Right forelimb (tissue), 1 donor: ENCODE measurements at places on chromosomes 12 and 14.
A peak's percentile ranks its signal among the peaks of the same experiment; 100 is the strongest.

GRCh38 chr12:63826006-63826585, 18.4 kb upstream of the SRGAP1 start:
- DNase-seq: no peak

GRCh38 chr12:105507311-105508038, 177.0 kb downstream of the C12orf75 start:
- DNase-seq: no peak

GRCh38 chr14:76282581-76282980, 93.4 kb upstream of the ESRRB start:
- DNase-seq: no peak

DNA sequence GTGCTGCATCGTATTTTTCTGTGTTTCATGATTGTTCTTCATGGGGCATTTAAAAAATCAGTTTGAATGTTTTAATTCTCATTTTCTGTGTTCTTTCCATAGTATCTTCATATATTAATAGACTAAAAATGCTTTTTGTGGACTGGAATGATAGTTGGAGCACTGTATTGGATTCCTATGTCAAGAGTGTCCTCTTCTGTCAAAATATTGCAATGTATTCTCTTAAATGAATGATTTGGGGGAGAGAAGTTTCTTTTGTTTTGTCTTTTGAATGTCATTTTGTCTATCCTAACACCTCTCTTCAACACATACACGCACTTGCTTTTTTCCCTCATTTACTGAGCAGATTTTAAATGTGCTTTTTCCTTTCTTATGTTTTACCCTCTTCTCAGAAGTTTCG, 4.7 kb upstream of the EIF2S3B start:
- no peak for DNase-seq

GRCh38 chr14:72521045-72521444, 372.9 kb downstream of the DPF3 start:
- no peak for DNase-seq

DNA sequence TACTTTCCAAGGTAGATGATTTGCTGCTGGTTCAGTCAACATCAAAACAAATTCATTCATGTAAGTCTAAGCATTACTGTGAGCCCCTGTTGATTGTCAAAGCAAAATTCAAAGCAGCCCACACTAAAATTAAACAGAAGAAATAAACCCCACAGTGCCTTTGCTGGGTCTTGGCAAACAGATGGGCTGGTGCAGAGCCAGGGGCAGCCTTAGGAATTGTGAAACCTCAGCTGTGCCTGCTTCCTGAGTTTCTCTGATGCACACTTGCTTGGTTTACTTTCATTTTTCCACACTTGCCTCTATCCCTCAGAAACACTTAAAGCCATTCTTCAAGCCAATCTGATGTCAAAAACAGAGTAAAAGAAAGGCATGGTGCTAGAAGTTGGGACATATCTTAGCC, 6.6 kb upstream of the PLEKHG7 start:
- peak; percentile 49 for DNase-seq

DNA sequence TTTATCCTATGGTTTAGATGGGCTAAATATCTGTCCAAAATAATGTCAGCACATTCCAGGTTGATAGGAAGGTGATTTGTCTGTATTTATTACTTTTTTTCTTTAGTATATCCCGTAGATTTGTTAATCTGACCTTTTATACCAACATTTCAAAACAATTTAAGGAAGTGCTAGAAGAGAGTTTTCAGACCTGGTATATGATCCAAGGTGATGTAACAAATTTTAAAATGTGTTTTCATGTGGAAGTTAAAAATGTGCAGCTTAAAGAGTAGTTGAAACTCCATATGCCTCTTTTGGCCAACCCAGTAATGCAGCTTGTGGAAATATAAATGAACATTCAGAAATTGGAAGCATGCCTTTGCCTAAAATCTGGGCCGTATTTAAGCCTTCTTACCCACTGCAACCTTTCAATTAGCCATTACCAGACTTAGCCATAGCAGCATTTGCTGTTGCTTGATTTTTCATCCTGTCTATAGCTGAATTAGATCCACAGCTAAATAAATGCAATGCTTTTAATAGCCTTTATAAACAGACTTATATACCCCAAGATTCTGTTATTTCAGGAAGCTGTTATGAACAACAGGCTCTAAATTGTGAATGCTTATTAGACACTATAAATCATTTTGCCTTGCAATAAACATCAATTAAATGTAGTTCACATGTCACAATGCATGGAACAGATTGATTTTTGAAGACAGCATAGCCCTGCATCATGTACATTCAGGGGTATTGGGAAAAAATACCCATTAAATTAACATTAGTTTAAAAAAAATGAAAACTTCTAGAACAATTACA, 271.2 kb downstream of the PDZRN4 start:
- DNase-seq: no peak

GRCh38 chr12:105409801-105410471, 79.4 kb downstream of the C12orf75 start:
- DNase-seq: peak; percentile 82

DNA sequence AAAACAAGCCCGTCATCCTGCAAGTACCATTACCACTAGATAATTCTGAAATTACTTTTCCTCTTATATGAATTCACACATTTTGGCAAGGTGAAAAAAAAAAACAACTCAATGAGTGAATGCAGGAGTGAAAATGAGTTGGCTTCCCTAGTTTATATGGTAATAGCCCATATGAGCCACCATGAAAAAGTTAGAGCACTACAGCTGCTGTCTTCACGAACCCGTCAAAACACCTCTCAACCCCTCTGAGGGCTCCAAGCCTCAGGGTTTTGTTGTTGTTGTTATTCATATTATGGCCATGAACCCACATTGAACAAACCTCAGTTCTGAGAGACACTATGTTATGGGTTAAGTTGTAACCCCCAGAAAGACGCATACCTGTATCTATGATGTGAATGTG, 289.9 kb upstream of the CAND1 start:
- no peak for DNase-seq

GRCh38 chr14:62189698-62190097, 427.5 kb downstream of the SNAPC1 start:
- DNase-seq: no peak

DNA sequence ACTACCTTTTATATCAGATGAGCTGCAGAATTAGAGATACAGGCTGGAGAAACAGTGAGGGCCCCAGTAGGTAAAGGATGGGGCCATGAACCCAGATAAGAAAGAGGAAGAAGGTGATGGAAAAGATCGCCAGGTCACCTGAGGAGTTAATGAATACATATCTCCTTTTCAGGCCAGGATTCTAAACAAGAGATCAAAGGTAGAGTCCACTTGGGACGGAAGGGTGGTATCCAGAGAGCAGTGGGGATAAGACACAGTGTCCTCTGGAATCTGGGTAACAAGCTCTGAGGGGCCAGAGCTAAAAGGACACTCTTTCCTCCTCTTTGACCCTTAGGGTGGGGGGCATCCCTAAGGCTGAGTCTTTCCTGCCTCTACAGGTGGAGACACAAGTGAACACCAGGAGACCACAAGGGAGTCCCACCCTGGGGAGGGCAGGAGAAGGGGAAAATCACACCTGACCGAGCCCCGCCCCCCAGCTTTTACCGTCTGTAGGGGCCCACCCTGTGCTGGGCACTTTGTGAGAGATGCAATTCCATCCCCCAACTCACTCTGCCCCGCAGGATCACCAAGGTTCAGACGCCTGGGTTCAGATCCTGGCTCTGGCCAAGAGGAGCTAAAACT, 27.3 kb downstream of the SERPINA1 start:
- no peak for DNase-seq

DNA sequence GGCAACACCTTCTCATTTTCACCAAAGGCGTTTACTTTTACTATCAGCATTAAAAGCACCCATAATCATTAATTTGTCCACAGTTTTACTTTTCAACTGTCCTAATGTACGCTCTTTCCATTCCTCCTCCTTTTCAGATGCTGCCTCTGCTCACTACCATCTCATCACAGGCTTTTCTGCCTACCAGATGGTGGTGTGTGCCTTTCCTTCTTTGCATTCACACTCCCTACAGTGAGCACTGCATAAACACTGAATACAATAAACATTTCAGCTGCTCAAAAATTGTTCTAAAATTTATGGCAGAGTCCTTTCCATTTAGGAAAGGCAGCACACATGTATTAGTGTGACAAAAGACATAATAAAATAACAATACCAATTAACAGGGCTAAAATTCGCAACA, 435.7 kb downstream of the GXYLT1 start:
- DNase-seq: no peak

DNA sequence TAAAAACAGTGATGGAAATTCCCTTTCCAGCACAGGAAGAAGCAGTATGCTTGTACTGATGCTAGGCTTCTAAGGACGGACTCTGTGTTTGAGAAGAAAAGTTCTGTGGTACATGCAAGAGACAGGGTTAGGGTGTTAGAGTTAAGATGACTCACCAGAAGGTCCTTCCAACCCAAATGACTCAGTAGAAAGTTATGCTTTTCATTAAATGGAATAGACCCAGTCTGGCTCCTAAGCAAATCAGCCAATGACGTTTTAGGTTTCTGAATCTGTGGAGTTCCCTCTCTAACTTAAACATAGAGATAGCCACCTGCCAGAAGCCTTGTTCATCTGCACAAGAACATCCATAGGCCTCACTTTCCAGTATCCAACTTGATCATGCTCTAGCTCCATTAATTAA, 5.7 kb downstream of the PTHLH start:
- no peak for DNase-seq

- peak; percentile 80 for DNase-seq
These were observed at the start of gene DNAAF2 for GRCh38 chr14:49634547-49635334. Gene DNAAF2, minus strand, starts transcription at chr14:49635244. Its CDS starts 95 bp downstream, at chr14:49635149.

GRCh38 chr12:20368114-20368650, at the start of gene PDE3A:
Gene PDE3A, plus strand, starts transcription at chr12:20368537. Its CDS starts 748 bp downstream, at chr12:20369285.
- peak; percentile 86 for DNase-seq

DNA sequence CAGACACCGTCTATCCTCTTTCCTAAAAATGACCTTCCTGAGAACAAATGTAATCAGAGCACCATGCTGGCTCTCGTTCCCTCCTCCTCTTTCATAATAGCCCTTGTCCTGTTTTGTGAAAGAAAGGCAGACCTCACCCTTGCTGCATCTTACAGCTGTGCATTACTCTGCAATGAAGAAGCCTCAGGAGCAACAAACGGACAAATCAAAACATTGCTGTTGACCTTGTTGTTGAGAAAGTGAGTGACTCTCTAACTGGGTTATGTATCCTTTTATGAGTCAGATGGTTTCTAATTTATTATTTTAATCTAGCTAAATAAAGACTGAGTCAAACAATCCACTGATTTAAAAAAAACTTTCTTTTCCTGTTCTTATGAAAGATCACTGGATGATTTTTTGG, 180.9 kb downstream of the RPS29 start:
- DNase-seq: no peak

DNA sequence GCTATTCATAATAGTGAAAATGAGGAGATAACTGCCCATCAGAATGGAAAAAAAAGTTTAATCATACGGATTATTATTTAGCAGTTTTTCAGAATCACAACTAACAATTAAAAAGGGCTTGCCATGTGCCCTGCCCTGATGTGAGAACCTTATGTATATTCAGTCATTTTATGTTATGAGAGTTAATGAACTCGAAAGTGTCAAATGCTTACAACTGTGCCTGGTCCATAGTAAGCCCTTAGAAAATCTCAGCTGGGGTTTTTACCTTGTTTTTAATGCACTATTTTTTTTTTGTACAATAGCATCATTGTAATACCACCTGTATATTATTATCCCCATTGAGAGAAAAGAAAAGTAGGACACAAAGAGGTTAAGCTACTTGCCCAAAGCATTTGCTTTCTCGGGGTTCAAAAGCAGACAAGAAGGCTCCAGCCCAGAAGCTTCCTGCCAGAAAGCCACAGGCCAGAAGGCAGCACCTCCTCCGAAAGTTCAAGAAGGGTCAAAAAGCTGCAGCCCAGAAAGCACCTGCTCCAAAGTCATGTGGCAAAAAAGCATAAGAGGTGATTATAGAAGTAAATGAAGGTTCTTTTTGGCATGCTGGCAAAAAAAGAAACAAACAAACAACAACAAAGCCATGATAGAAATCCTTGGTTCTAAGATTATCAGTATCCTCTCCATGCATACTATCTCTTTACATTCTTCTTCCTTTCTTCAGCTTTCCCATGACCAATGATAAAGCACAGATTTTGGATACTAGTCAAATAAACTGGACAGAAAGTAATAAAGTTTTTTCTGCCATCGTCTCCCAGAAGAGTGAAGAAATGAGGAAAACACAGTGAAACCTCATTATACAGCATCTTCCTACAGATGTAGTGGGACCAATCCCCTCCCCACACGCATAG, 59.1 kb upstream of the NAP1L1 start:
- DNase-seq: no peak

GRCh38 chr12:124321040-124321481, 26.2 kb downstream of the RFLNA start:
- DNase-seq: peak; percentile 86

GRCh38 chr14:51442513-51443175, 202.6 kb downstream of the TMX1 start:
- no peak for DNase-seq

- DNase-seq: no peak
These were observed 44.2 kb downstream of the TTC8 start for GRCh38 chr14:88868558-88869159.

DNA sequence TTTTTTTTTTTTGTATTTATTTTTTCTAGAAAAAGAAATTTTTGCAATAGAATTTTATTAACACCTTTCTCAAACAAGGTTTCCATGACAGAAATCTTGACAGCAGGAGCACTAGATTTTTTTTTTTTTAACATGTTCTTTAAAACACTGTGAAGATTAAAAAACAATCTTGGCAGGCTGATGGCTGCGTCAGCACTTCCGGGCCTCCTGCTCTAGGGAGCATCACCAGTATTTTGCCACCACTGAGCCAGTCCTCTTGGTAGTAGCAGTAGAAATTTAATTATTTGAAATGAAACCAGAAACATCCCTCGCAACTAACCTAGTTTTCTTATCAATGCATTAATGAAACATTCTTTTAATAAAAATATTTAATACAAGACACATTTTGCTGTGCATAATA, 99.6 kb downstream of the APAF1 start:
- DNase-seq: no peak

- no peak for DNase-seq
These were observed 17.9 kb downstream of the HRK start for GRCh38 chr12:116863275-116863767.

GRCh38 chr12:25935355-25936144, 22.9 kb upstream of the RASSF8 start:
- no peak for DNase-seq

GRCh38 chr14:42110167-42110566, 503.5 kb downstream of the LRFN5 start:
- no peak for DNase-seq

DNA sequence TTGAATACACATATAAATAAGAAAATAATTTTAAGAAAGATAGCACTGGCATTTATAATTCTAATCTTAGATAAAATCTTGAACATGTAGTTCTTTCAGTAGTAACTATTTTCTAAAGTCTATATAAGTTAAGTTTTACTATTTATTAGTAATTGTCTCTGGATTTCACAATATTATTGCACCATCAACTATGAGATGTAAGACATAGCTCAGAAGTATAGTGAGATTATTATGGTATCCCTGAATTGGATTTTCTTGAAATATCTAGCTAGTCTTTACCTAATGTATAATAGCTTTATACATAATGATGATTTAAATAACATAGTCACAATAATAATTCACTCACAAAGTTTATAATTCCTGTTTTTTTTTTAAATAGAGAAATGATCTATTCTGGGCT, 6.7 kb downstream of the CLEC12A start:
- DNase-seq: no peak
